ENCODE measurements at places on chromosomes 1 and 21.

GRCh38 chr1:168488138-168488537 is 55.7 kb downstream of the XCL2 start:
- DNase-seq: no peak

DNA sequence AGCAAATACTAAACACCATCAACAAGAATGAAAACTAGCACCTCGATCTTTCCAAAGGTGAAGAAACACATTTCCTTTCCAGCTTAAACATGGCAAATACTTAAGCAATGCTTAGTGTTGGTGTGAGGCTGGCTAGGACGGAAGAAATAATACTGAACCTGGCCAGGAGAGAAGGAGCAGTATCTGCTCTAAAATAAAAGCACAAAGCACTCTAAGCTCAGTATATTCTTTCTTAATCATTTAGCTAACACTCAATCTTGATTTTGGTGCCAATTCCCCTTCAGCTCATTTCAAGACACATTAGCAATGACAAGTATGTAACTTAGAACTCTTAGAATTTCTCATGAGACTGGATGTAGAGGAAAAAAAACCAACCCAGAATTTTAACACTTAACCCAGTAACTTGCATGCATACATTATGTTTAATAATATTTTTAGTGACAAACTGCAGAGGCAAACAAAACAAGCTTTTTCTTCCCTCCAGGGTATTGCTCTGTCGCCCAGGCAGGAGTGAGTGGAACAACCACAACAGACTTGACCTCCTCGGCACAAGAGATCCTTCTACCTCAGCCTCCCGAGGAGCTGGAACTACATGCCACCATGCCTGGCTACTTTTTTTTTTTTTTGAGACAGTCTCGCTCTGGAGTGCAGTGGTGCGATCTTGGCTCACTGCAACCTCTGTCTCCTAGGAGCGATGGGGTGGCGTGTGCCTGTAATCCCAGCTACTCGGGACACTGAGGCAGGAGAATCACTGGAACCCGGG is 54.3 kb downstream of the DEGS1 start:
- DNase-seq: no peak

DNA sequence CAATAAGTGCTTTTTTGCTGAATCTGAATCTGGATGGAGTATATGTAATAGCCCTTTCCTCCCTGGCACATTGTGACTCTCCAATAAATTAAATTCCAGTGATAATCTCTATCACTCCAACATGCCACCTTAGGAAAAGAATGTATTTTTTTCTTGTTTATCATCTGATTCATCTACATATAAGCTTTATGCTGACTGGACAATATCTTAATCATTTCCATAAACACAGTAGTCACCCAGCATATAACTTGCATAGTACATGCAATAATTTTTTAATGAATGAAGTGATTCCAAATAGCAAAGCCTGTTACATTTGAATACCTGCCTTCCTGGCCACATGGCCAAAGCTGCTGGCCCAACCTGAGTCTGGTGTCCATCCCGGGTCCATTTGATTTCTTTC is 477.6 kb upstream of the USP24 start:
- DNase-seq: no peak

- DNase-seq: no peak
Observed at GRCh38 chr1:66426239-66426853, 107.6 kb upstream of the SGIP1 start.

DNA sequence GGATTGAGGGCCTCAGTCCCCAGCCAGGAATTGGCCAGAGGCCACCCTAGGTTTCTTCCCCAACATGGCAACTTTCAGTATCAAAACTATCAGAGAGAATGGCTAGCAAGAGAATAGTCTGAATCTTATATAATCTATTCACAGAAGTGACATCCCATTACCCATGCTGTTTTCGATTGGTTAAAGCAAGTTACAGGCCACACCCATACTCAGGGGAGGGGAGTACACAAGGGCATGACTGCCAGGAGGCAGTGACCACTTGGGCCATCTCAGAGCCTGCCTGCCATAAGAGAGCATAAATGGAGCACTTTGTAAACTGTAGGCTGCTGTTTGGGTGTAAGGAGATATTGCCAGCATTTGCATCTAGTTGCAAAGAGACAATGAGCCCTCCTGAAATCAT is 65.4 kb downstream of the FAM163A start:
- no peak for DNase-seq

- no peak for DNase-seq
Observed at GRCh38 chr1:94014635-94015488, 105.6 kb upstream of the GCLM start.

DNA sequence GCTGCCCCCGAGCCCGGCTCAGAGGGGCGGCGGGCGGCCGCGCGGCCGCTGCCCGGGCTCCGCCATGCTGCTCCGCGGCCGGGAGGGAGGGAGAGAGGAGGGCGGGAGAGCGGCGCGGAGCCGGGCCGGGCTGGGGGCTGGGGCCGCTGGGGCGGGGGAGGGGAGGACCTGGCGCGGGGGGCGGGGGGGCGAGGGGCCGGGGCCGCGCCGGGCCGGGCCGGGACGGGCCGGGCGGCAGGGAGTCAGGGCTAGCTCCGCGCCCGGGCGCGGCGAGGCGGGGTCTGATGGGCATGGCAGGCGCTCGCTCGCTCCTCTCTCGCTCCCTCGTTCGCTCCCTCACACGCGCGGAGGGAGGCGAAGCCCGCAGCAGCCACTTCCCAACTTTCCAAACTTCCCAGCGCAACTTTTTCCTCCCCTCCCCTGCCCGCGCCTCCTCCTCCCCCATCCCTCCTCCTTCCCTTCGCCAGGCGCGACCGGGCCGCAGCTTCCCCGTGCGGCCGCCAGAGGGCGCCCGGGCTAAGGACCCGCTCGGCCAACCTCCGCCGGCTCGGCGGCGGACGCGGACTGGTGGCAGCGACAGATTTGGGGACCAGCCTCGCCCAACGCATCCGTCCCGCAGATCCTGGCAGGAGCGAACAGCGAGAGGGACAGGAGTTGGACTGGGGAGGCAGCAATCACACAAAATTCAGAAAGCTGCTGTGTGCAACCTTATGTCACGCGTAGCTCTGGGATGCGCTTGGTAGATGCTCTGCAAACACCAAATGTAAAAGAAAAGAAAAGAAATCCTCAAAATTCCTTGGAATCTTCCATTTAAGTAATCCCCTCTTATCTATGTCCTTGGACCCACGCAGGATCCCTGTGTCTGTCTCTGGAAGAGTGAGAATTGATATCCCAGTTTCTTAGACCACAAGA is at the start of gene TRABD2B:
TSS of gene TRABD2B (minus strand) at position 97 of the 912 bp plus-strand sequence.
- DNase-seq: peak; percentile 53

- DNase-seq: no peak
Observed at GRCh38 chr1:47777322-47777721, 219.9 kb downstream of the TRABD2B start.

- DNase-seq: no peak
Observed at GRCh38 chr1:99305626-99306025, 41.3 kb downstream of the PLPPR4 start.

GRCh38 chr1:198730952-198731351 is 92.1 kb downstream of the PTPRC start:
- no peak for DNase-seq

GRCh38 chr1:13965770-13966398 is 265.9 kb downstream of the PRDM2 start:
- no peak for DNase-seq

DNA sequence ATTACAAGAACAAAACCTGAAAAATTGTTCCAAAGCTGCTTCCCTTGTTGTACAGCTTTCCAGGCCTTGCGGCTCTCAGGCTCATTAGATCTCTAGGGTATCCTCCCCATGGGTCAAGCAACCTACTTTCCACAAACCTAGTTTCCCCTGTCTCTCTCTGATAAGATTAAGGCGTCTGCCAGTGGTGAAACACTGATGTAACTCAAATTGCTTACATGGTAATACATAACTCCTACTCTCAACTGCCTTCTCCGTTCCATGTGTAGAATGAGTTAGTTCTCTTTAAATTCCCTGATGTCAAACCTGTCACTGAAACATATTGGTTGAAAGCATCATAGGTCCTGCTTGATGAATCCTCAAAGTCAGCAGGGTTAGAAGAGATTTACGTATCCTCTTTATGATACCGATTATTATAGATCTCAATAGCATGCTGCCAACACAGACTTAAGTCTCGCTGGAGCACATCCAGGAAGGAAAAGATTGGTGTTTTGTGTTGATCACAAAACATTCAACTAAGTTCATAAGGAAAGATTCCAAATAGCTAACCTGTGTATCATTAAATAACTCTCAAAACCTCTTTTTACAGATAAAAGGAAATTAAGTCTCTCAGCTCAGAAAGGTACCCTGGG is 10.6 kb downstream of the PPP1R15B start:
- DNase-seq: no peak

- no peak for DNase-seq
Observed at GRCh38 chr1:118300808-118301207, 115.8 kb upstream of the SPAG17 start.

- no peak for DNase-seq
Observed at GRCh38 chr1:154829062-154829461, 41.0 kb downstream of the KCNN3 start.

GRCh38 chr1:229408458-229409037 is 25.3 kb downstream of the ACTA1 start:
- no peak for DNase-seq

- DNase-seq: no peak
Observed at GRCh38 chr1:153647346-153647714, 11.2 kb upstream of the SNAPIN start.

DNA sequence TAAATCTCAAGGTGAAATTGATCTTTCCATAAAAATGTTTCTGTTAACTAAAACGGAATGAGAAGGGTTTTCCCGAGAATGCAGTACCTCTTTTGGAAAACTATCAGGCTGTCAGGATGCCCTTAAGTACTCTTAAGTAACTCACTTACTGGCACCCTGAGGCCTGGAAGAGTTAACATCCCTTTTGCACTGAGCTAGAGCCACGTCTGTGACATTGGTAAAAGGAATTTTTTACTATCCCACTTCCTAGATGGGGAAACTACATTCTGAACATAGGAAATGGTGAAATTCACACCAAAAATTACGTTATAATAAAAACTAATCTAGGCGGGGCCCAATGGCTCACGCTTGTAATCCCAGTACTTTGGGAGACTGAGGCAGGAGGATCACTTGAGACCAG is 39.7 kb upstream of the MAP10 start:
- no peak for DNase-seq

DNA sequence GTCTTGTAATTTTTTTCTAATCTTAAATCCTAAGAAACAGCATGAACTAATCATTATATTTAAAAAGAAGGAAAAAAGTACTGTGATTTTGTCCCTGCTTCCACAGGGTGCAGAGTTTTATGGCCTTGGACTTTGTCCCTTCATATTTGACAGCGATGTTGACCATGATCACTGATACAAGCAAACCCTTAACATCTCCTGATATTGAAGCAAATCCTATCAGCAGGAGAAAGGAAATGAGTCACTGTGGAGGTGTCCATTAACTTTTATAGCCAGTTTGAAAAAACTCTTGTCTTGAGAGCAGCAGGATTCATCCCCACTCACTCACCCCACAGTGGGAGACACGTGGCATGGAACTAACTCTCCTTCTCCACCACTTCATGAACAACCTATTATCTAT is 5.1 kb upstream of the REG4 start:
- DNase-seq: no peak

All from stimulated activated CD8-positive, alpha-beta memory T cell treated with anti-CD3 and anti-CD28 coated beads, Interleukin-4, amount 100 ng/mL, for 24 hours (primary cell).